ENCODE measurements at places on chromosomes 2 and 18. TPM values are rescaled to one million over a fixed set of nuclear protein-coding genes. Genes with fewer than 3 reads are reported as not detected.

- H3K27me3 ChIP-seq, result no peaks in the 10 kb centered on the region
- no peak for DNase-seq
- no peaks in the 10 kb centered on the region for H3K4me1 ChIP-seq
- H3K36me3 ChIP-seq, result peaks cover 20% of the 10 kb centered on the region
- no peak overlapping the region for H3K27ac ChIP-seq
These were observed 97.7 kb downstream of the DGKD start for GRCh38 chr2:233451950-233452349.

Gene PLEK
- not detected for total RNA-seq

DNA sequence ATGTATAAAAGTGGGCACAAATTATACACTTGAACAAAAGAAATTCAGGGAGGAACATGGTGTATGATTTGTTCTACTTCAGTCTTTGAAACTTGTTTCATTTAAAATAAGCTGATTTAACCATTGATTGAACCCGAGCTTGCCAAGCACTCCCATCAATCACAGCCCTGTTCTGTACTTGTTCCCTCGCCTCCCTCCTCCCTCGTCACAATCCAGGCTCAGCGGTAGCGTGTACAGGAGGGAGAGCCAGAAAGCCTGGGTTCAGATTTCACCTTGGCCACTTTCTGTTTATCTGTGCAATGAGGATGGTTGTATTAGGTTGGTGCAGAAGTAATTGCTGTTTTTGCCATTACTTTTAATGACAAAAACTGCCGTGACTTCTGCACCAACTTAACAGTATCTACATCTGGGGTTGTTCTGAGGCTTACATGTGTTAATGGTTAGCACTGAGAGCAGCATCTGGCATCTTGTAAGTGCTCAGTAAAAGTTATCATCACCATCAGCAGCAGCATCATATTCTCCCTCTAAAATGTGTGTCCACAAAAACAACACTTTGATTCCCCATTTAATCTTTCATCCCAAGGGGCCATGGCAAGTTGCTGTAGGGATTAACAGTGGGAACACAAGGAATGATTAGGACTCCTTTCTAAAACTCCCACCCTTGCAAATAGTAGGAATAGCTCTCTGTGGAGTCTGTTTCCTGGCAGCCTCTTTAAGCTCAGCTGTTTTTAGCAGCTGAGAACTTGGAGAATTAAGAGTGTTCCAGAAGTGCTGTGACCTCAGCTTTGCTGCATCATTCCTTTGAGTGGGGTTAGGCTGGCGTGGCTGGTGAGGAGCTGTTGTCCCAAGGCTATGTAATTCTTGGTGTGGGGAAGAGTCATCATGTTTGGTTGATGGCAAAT lies 4.7 kb downstream of the DPYSL5 start:
- no peak overlapping the region for H3K4me3 ChIP-seq
- H3K27me3 ChIP-seq, result peaks cover 61% of the 10 kb centered on the region
- H3K36me3 ChIP-seq, result no peaks in the 10 kb centered on the region
- no peak overlapping the region for H3K27ac ChIP-seq
- peaks cover 4% of the 10 kb centered on the region for H3K4me1 ChIP-seq

DNA sequence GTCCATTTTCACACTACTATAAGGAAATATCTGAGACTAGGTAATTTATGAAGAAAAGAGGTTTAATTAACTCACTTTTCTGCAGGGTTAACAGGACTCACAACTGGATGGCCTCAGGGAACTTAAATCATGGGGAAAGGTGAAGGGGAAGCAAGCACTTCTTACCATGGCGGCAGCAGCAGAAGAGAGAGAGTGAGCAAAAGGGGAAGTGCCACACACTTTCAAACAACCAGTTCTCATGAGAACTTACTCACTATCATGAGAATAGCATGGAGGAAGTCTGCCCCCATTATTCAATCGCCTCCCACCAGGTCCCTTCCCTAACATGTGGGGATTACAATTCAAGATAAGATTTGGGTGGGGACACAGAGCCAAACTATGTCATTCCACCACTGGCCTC lies 55.1 kb upstream of the NETO1 start:
- no peak for DNase-seq
- no peak overlapping the region for H3K27ac ChIP-seq
- H3K36me3 ChIP-seq, result no peaks in the 10 kb centered on the region

DNA sequence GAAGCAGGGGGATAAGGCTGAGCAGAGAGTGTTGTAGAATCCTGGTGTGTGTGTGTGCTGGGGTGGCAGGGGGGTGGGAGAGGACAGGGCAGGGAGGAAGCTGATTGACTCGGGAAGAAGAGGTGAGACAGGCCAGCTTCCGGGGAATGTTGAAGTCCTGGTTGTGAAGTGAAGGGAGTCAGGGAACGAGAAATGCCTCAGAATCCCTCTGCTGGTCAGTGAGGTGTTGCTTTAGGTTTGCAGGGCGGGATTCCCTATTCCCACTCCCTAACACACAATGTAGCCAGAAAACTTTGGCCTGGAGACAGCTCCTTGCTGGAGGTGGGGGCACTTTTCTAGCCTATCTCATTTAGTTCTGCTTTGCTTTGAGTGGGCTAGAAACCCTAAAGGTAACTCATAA lies 265.1 kb downstream of the HAUS1 start:
- H3K27me3 ChIP-seq, result no peaks in the 10 kb centered on the region
- no peaks in the 10 kb centered on the region for H3K36me3 ChIP-seq
- H3K4me3 ChIP-seq, result no peak overlapping the region

Gene IAH1
- 35.8 TPM for total RNA-seq
